HEK293T (cell line): ENCODE measurements at places on chromosomes 2 and 18.

GRCh38 chr2:23651187-23652080 is 266.5 kb downstream of the KLHL29 start:
- DNase-seq: no peak

DNA sequence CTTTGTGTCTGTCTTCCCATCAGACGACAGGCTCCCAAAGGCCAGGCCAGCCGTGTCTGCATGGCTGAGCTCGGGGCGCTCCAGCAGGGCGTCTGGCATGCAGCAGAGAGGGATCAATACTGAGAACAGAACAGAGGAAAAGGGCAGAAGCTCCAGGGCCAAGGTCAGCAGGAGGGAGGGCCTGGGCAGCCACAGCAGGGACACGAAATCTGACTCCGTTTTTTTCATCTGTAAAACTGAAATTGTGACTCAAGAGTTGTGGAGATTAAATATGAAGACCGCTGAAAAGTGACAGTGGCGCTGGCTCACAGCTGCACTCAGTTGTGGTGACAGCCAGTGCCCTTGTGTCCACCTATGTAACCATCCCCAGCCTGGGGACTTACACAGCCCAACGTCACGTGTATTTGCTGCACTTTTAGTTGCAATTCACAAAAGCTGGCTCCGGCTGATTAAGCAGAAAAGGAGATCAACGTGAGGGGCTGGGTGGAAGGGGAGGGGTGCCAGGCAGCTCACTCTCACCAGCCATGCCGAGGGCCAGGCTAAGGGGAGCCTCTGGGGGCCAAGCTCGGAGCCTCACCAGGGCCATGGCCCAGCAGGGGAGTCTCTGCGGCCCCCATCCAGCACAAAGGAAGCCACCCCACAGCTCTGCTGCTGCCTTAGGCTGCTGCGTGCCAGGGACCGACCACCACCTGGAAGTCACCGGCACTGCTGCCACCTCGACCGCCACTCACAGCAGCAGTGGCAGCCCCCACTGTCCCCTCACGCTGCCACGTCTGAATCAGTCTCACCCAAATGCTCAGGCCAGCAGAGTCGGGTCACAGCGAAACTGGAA is 74.7 kb downstream of the EIPR1 start:
- no peak for DNase-seq

GRCh38 chr2:120465012-120465700 is 119.2 kb downstream of the INHBB start:
- no peak for DNase-seq

DNA sequence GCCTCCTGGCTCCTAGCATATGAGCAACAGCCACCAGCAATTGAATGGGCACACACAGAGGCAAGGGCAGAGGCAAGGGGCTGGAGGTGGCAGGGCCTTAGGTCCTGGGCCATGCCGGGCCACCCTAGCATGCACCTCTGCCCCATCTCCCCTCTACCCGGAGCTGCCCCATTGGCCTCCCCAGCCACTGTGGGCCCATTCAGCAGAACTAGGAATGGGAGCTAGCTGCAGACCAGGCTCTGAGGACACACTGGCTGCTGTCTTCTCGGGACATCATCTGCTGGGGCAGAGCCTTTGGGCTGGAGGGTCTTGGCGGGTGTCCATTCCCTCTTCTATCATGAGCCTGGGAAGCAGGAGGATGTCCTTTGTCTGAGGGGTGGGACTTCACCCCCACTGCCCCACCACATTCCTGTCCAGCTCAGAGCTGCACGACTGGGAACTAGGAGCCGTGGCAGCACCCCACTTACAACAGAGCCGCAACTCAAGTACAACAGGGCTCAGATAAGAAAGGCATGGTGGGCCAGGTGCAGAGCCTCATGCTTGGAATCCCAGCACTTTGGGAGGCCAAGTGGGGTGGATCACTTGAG is 800 bp downstream of the VIL1 start:
- no peak for DNase-seq

DNA sequence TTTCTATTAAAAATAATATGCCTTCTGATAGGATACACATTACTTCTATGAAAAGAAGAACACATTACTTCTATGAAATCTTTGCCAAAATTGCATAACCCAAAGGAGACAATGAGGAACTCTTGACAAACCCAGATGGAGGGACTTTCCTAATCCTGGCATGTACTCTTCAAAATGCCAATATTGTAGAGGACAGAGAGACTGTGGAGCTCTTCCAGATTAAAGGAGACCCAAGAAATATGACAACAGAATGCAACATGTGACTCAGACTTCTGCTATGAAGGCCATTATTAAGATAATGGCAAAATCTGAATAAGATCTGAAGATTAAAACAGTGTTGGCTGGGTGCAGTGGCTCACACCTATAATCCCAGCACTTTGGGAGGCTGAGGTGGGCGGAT is 22.2 kb downstream of the SOWAHC start:
- no peak for DNase-seq

- DNase-seq: no peak
Measured at GRCh38 chr2:151560289-151560688, 150.6 kb downstream of the RIF1 start.

DNA sequence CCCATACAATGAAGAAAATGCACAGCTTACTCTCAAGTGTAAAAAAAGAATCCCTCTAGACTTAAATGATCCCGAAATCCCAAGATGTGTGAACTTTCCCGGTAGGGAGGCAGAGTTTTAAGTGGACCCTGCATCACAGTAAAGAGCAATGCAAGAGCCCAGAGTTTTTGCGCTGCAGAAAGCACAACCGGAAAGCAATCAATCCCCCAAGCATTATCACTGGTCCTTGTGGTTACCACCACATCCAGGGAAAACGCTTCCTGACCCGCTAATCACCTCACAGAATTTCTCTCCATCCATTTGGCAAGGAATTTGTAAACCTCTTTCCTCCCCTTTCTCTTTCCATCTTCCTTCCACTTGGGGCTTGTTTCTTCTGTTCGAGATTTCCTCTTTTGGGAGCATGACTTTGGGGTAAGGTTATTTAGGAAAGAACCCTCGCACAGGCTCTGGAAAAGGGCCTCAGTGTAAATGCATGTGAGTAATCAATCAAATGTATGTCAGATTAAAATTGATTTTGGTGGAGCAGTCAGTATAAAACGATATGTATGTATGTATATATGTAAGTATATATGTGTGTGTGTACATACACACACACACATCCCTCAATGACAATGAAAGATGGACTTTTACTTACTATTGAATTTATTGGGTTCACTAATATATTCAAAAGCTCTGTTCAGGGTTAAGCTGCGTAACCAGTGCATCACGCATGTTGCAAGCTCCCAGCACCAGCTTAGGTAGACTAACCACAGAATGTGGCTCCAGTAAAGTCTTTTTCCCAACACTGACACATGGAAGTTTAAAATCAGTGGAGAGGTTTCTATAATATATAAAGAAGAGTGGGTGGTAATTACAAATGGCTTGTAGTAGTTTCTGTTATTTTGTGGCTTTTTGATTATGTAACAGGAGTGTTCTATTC is 1.6 kb downstream of the PLCL1 start:
- DNase-seq: no peak

GRCh38 chr18:34595690-34596089 is 114.4 kb upstream of the DTNA start:
- no peak for DNase-seq

DNA sequence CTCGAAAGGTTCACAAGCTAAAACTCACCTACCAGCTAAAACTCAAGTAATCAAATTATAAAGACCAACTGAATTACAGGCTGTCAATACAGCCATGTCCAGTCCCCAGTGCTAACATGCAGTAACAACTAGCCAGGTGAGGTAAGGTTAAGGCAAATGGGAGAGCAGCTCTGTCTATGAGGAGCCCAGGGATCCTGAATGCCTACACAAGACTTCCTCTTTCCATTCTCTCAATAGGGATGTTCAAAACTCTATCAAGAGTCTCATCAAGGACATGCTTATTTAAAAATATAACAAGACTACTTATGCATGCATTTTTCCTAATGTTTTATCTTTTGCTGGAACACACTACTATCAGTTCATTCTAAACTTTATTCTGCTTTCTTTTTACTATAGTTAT is 20.4 kb downstream of the REV1 start:
- DNase-seq: no peak

DNA sequence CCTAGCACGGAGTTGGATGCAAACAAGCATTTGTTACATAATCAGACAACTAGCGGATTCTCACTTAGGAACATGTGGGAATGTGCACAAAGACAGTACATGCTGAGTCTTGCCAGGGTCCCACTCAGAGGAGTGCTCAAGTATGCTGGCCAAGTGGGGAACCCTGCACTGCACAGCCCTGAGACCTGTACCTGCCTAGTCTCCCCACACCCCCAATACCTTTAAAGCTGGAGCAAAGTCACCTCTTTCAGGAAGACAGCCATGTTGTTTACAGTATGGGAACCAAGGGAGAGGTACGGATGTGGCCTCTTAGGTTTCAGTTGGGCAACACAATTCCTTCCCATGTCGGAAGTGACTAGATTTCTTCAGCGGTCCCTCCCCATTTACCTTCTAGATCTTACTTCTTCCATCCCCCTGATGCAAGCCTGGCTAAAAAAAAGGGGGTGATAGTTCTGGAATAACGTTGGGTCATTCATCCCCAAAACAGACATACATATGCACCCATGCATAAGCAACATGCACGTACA is 10.7 kb downstream of the CXCR1 start:
- DNase-seq: no peak

GRCh38 chr2:80496775-80497174 is 192.2 kb upstream of the LRRTM1 start:
- no peak for DNase-seq

DNA sequence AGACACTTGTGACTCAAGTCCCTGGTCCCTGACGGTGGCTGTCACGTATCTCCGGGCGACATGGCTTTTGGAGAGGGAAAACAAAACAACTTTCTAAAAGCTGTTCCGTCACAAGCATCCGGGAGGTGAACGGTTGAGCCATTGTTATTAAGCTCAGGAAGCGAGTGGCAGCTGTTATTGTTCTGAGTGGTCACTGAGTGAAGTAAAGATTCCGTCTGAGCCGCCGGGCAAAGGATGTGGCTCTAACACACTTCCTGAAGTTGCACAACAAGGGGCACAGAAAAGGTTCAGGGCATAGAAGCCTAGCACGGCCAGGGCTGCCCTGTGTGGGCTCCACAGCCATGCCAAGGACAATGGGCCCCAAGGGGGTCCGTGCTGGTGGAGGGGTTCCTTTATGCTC is 24.3 kb downstream of the INPP5D start:
- DNase-seq: no peak

DNA sequence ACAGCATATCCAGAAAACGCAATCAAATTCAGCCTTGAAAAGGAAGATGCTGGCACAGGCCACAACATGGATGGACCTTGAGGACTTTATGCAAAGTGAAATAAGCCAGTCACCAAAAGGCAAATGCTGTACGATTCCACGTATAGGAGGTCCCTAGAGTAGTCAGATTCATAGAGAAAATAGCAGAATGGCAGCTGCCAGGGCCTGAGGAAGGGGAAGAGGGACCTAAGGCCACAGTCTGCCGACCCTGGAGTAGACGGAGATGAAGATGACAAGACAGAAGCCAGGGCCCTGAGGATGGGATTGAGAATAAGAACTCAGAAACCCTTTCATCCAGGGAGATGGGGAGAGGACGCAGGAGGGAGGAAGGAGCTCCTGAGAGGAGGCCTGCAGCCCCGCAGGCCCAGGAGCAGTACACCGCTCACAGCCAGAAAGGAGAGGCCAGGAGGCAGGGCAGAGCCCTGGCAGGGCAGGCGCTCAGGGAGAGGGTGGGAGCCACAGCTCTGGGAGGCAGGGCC is 8.1 kb upstream of the MTERF4 start:
- DNase-seq: no peak

DNA sequence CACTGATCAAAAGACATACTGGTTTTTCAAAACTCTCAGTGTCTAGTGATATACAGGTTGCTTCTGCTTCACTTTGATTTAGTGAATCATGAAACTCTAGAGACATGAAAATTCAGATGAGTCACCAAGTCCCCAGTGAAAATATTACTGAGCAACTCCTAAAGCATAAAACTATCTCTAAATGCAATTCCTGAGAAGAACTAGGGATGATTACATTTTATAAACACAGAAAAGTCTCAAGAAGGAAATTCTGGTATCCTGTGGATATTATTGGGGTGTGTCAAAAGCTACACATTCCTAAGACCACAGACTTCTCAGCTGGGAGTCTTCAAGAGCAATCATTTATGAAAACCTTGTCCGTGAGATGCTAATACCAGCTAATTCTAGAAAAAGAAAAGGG is 9.7 kb downstream of the LRRTM4 start:
- DNase-seq: no peak

GRCh38 chr2:105774781-105775337 is 30.1 kb downstream of the NCK2 start:
- DNase-seq: no peak
